ENCODE measurements at places on chromosomes 16 and 17.

GRCh38 chr16:73255031-73255430 lies 207.1 kb upstream of the ZFHX3 start:
- DNase-seq = no peak

DNA sequence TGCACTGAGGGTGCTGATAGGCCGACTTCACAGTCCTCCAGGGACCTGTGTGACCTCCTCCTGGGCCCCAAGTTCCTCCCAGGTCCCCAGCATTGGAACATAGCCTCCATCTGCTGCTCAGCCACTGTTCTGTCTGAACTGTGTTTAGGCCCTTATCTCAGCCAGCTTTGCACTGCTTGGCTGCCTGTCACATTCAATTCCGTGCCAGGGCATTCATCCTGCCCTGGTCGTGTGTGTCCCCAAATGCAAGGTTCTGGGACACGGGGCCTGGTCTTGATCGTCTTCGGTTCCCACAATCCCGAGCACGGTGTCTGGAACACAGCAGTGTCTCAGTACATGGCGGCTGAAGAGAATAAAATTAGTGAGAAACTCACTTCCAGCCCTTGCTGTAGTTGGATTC lies 69.9 kb upstream of the NFAT5 start:
- DNase-seq = no peak

- no peak for DNase-seq
Measured at GRCh38 chr17:35079547-35080423, 16.3 kb upstream of the RFFL start.

- no peak for DNase-seq
Measured at GRCh38 chr17:42507671-42508070, 28.4 kb upstream of the NAGLU start.

- no peak for DNase-seq
Measured at GRCh38 chr17:15298176-15298575, 33.0 kb upstream of the PMP22 start.

DNA sequence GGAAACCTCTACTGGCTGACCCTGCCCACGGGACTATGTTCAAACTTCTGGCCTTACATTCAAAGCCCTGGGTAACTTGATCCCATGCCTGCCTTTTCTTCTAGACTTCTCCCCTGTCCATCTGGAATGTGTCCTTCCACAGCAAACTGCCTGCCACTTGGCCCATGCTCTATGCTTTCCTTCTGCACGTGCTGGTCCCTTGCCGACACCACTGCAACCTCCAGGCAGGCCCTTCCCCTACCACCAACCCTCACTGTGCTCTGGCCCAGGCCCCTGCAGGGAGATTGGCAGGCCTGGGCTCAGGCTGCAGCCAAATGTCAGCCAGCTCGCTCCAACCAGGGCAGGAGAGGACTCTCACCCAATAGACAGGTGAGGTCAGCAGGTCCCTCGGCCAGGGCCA lies 11.0 kb downstream of the HSD11B2 start:
- no peak for DNase-seq

DNA sequence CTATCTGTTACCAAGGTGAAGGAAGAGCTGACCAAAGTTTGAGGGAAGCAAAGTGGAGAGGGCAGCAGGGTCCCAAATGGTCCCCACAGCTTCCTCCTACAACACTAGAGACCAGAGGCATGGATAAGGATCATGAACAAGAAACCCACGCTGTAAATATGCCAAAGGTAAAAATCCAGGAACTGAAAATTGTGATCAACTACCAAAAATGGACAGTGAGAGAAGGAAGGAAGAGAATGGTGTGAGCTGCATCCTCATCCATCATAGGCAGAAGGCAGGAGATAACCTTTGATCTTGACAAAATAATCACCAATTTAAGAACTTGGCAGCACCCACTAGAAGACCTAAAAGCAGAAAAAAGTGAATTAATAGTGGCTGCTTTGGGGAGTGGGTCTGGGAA lies 66.2 kb downstream of the CYTH1 start:
- DNase-seq = no peak

DNA sequence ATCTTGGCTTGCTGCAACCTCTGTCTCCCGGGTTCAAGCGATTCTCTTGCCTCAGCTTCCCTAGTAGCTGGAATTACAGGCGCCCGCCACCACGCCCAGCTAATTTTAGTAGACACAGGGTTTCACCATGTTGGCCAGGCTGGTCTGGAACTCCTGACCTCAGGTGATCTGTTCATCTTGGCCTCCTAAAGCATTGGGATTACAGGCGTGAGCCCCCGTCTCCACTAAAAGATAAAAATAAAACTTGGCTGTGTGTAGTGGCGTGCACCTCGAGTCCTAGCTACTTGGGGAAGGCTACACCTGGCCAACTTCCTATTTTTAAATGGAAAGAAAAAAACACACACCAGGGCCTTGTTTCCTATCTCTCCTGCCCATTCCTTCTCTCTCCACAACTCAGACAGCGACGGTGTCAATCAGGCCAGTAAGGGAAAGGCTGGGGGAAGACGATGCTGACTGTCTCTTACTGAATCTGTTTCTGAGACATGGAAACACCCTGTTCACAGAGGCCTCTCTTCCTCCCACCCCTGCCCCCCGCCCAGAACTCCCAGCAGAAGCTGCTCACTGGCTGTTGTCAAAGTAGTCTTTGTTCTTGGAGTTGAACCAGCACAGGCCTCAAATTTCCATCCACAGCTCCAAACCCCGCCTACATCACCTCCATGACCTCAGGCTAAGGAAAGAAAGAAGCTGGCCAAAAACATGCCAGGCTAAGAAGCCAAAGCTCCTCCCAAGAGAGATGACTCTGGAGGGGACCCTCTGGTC lies 96.6 kb downstream of the NXN start:
- peak; percentile 31 for DNase-seq

- DNase-seq = no peak
Measured at GRCh38 chr17:77455111-77455890, 314.5 kb downstream of the SEC14L1 start.

GRCh38 chr17:9370467-9370866 lies 205.2 kb downstream of the STX8 start:
- DNase-seq = no peak

- peak; percentile 76 for DNase-seq
Measured at GRCh38 chr17:38605411-38605840, 326 bp downstream of the SRCIN1 start.

DNA sequence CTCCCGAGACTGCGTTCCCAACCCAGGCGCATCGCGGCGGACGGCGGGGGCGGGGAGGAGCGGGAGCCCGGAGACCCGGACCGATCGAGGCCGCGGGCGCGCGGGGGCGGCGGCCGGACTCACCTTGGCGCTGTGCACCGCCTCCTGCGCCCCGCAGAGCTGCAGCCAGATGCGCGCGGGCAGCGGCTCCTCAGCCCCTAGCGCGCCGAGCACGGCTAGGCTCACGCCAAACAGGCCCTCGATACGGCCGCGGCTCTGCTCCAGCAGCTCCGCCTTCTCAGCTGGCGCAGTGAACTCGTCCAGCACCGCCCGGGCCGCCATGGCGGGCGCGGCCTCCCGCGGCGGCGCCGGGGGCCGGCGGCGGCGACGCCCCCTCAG lies 339 bp downstream of the N4BP1 start:
- DNase-seq = peak; percentile 56

DNA sequence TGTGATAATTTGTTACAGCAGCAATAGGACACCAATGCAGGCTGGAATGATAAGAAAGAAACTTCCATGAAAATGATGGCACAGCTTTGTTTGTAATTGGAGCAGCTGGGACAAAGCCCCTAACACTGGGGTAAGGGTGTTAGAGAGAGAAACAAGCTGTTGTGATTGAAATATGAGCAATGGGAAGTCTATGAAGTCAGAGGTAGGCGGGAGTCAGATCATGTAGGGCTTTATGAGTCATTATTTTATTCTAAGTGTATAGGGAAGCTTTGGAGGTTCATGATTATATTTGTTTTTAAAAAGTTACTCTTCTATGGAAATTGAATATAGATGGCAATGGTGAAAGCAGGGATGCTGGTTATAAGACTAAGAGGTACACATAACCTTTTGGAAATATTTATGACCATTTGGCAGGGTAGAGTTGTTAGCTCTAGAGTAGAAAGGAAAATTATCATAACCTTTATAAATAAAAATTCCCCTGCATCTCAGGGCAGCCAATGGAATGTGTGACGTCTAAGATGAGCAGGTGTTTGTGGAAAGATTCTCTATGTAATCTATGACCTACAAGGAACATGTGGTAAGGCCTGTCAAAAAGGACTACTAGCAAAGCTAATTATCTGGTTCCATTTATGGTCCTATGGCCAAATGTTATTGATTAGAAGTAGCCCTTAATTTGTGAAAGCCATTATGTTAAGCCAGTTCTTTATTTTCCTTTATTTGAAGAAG lies 85.6 kb downstream of the KCNJ2 start:
- DNase-seq = no peak

GRCh38 chr17:337866-338265 lies 14.7 kb downstream of the RPH3AL start:
- DNase-seq = no peak

GRCh38 chr17:34981538-34982241 lies 1.4 kb downstream of the LIG3 start:
- no peak for DNase-seq

DNA sequence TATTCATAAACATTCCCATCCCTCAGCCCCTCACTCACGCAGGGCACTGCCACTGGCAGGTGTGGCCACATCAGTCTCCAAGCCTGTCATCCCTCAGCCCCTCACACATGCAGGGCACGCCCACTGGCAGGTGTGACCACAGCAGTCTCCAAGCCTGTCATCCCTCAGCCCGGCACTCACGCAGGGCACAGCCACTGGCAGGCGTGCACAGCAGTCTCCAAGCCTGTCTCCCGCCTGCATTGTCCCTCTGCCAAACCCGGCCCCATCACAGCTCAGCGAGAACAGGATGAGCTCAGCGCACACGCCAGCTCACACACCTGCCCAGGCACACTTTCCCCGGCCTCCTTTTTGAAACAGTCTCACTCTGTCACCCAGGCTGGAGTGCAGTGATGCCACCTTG lies 11.4 kb upstream of the KREMEN2 start:
- DNase-seq = no peak

DNA sequence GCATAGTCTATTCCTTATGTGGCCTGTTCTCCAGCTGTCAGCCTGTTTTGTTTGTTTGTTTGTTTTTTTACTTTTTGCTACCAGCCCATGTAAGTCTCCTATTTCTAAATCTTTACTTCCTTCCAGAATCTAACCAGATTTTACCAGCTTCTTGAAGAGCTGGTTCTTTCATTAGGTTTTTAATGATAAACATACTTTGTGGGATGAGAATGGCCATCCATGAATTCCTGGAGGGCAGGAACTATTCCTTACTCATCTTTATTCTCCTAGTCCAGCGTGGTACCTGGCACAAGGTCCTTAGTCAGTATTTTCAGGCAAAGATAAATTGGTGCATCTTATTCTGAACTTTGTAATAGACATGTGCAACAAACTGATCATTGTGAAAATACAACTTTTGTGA lies 17.3 kb downstream of the RSPRY1 start:
- DNase-seq = no peak

DNA sequence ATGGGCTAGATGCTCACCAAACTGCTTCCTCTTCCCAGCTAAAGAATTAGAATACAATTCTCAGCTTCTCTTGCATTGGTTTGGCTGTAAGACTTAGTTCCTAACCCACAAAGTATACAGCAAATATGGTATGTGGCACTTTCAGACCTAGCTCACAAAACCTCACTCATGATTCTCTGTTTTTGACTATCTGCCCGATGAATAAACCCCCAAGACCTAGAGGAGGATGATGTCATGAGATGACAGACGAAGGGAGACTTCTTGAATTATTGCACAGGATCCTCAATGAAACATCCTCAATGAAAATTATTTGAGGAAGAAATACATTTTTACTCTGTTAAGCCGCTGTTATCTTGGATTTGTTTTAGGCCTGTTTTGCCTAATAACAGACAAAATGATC lies 14.3 kb downstream of the CNOT1 start:
- no peak for DNase-seq

DNA sequence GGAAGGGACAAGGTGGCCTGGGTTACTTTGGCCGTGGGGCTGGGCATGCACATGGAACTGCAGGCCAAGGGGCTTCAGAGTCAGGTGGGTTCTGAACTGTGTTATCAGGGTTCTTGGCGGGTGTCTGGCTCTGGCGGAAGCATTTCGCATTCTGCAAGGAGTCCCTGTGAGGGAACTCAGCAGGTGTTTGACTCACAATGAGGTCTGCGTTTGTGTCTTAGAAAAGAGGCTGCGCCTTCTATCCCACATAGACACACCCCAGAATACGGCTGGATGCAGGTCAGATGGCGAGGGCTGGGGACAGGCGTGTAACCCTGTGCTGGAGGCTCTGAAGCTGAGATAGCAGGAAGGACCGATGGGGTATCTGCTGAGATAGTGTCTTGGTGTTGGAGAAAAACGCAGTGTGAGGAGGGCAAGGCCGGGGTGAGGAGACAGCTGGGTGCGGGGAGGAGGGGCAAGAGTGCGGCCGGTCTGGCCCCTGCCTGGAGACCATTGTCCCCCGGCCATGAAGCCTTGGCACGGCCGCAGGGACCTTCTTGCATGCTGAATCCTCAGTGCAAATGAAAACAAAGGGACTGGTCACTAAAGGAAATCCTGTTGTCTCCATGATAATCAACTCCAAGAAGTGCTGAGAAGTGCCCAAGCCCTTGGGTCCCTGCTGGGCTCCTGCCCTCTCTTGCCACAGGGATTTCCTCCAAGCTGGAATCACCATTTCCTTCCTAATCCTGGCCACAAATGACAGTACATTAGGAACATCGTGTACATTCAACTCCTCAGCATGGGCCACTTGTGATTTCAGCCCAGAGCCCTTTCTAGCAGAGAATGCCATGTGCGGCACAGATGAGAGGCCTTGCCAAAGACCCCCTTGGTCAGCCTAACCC lies 22.8 kb upstream of the MTSS2 start:
- no peak for DNase-seq

- no peak for DNase-seq
Measured at GRCh38 chr17:57578608-57579225, 166.4 kb downstream of the CCDC182 start.

DNA sequence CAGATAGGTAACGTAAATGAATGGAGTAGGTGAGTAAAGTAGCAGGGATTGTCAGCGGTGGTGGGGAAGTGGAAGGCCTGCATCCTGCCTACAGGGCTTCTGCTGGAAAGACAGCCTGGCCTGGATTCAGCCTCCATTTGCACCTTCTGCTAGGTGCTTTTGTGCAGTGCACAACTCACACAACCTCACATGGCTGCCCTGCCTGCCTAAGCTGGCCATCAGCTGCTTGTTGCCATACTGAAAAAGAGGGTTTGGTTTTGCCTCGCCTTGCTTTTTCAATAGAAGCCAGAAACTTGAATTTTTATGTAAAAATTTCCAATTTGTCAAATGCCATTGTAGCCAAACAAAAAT lies 36.3 kb downstream of the SOST start:
- DNase-seq = no peak

- DNase-seq = peak; percentile 69
Measured at GRCh38 chr17:7220593-7221277, 997 bp downstream of the ACADVL start.

DNA sequence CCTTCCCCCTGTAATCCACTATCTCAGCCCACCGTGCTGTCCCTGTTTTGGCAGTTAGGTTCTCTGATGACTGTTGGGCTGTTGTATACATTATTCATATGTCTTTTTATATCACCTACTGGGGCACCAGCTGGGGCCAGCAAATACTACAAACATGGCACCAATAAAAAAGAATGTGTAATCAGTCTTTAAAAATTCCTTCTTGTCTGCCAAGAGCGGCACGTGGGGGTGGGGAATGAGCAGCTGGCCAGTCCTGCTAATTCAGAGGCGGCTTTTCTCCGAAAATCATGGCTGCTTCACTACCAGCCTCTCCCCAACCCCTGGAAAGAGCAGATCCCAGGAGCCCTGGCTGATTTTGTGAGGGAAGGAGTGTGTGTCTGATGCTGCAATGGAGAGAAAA lies 77.7 kb upstream of the EEF2KMT start:
- no peak for DNase-seq

GRCh38 chr16:49806446-49806845 lies 49.5 kb downstream of the ZNF423 start:
- DNase-seq = no peak

Measured in WTC11 (cell line).